LNCaP clone FGC (cell line): ENCODE measurements at places on chromosomes 3 and 15.

DNA sequence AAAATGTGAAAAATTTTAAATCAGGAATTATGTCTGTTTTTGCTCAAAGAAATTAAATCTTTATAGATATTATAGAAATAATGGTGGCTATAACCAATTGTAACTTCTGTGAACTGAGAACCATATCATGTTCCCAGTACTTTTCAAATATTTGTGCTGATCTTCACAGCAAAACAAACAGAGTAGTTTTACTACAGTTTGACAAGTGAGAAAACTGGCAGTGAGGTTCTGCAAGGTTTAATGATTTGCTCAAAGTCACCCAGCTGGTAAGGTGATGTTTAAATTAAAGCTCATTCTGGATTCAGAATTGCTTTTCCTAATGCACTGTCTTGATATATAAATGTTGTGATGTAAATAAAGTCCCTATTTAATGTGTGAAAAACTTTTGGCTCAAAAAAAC is 22.0 kb upstream of the SPTSSB start:
- peak; percentile 83 for DNase-seq

- no peak for DNase-seq
These were observed 58.9 kb downstream of the ZNF445 start for GRCh38 chr3:44418549-44418948.

DNA sequence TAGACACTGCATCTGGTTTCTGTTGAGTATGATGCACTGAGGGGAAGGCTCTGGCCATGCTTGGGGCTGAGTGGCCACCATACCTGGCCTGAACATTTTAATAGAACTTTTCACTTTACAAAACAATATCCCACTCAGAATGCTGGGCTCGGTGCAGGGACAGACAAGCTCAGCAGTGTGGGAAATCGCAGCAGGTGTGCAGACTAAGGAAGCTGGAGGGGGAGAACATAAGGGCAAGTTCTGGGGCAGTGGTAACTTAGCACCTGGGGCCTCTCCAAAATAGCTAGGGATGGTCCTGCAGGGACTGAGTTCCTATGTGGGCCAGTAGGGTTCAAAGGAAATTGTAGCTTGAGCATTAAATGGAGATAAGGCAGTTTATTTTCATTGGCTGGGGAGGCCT is 90.9 kb upstream of the RNU6-1 start:
- no peak for DNase-seq

DNA sequence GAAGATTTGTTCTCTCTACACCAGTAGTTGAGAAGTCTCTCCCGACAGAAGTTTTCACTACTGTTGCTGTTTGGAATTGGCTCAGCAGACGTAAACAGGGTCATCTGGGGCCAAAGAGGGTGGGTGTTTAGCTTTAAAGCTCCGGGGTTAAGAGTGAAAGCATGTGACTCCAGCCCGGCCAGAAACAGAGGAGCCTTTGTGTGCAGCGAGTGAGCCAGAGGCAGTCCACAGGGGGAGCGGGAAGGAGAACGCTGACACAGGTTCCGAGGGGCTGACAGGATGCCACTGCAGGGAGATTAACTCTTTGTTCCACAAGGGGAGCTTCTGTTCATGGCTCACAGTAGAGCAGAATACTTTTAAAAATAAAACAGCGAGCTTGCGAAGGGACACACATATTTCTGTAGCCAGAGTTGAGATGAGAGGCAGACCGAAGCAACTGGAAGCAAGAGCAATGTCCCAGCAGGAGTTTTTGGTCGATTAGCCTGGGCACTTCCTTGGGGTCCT is 26.9 kb downstream of the BMF start:
- no peak for DNase-seq

GRCh38 chr3:41073190-41073589 is 126.1 kb upstream of the CTNNB1 start:
- no peak for DNase-seq

DNA sequence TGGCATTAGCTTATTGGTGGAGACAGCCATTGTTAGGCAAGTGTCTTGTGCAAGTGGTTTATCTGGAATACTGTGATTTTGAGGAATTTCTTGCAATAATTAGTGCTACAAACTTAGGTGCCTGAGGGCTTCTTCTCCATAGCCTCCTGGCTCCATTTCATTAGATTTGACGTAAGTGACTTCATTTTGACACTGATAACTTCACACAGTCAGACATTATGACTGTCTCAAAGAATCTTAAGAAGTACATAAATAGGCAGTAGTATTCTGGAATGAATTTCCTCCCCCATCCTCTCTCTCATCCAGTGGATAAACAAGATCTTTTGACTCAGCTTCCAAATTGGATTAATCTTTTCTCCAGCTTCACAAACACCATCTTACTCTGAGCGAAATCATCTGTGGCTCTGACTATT is 19.0 kb downstream of the ARL14 start:
- DNase-seq: no peak

DNA sequence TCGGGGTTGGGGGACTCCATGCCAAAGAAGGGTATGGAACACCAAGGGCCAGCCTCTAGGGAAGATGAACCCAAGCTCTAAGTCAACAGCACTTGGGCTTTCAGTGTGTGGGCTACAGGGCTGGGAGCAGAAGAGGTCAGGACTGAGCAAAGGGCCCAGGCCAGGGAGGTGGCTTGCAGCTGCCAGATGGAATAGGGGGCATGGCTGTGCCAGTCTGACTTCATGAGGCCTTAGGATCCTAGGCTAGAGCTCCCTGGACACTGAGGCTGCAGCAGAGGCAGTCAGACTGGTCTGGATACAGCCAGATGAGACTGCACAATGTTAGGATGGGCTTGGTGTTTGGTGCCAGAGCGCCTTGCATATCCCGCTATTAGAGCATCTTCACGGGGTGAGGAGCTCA is 3.8 kb downstream of the RASGRF1 start:
- no peak for DNase-seq

- no peak for DNase-seq
These were observed 25.9 kb upstream of the AKAP13 start for GRCh38 chr15:85354461-85354860.

DNA sequence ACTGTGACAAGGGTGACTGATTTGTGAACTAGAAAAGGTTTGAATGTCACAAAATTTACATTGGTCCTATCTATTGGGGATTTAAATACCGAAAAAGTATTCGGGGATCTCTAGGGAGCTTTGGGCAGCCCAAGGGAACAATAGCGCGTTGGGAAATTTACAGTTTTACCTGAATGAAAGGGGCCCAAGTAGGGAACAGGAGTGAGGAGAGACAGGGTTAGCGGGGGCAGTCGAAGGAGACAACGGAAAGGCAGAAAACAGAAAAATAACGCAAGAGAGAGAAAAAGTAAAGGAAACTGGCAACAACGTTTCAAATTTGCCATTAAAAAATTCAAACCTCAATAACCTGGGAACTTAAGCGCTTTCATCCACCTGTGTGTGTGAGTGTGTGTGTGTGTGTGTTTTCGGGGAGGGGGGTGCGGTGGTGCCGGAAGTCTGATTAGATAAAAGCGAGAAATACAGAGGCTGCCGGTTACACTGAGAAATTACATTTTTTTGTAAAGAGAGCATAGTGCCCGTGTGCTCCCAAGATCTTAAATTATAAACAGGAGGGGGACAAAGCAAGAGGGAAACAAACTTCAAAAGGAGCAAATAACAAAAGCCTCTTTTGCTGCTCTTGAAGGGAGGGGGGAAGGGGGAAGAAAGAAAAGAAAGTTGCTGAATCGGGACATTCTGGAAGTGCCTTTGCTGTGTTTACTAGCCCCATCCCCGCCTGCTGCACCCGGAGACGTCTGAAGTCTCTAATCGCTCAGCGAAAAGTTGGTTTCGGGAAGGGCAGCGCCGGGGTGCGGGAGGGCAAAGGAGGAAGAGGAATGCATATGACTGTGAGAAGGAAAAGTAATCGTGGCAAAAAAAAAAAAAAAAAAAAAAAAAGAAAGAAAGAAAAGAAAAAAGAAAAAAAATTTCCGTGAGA is 721 bp upstream of the ZIC1 start:
- DNase-seq: no peak

DNA sequence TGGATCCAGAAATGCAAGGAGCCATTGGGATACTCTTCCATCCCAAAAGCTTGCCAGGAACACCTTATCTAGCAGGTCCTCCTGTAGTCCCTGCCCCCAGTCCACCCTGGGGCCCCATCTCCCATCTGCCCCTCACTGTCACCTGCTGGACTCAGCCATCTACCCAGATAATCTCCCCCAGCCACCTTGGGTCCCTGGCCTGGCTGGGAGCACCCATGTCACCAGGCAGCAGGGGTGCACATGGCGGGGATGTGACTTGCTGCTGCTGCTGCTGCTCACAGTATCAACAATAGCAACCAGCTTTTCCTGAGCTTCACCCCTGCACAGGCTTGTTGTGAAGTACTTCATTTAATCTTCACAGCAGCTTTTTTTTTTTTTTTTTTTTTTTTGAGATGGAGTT is 12.6 kb downstream of the PTH1R start:
- DNase-seq: no peak

DNA sequence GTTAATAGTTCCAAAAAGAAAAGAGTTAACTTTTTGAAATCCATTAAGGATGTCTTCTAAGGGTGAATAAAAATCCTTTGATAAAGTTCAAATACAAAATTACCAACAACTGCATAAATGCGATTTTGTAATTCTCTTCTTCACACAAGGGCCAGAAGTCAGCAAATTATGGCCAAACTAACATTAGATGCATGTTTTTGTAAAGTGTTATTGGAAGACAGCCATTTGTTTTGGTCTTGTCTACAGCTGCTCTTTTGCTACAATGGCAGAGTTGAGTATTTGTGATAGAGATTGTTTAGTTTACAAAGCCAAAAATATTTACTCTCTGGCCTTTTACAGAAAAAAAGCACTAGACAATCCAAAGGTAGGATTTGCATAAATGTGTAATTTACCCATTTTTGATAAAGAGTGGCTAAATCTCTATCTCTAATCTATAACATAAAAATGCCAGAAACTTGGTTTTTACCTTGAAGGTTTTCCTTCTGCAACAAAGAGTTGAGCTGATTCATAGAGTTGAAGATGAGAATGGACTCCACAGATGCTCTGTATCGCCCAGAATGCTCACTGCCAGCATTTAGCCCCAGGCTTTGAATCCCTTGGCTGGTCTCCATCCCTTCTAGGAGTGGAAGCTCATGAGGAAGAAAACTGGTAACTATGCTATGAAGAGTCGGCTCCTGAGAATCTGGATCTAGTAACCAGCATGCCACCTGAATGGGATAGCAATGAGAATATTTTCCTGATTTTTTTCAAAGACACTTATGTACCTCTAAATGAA is 64.5 kb downstream of the POLQ start:
- no peak for DNase-seq

GRCh38 chr15:31300208-31300661 is 26.4 kb upstream of the KLF13 start:
- DNase-seq: no peak

DNA sequence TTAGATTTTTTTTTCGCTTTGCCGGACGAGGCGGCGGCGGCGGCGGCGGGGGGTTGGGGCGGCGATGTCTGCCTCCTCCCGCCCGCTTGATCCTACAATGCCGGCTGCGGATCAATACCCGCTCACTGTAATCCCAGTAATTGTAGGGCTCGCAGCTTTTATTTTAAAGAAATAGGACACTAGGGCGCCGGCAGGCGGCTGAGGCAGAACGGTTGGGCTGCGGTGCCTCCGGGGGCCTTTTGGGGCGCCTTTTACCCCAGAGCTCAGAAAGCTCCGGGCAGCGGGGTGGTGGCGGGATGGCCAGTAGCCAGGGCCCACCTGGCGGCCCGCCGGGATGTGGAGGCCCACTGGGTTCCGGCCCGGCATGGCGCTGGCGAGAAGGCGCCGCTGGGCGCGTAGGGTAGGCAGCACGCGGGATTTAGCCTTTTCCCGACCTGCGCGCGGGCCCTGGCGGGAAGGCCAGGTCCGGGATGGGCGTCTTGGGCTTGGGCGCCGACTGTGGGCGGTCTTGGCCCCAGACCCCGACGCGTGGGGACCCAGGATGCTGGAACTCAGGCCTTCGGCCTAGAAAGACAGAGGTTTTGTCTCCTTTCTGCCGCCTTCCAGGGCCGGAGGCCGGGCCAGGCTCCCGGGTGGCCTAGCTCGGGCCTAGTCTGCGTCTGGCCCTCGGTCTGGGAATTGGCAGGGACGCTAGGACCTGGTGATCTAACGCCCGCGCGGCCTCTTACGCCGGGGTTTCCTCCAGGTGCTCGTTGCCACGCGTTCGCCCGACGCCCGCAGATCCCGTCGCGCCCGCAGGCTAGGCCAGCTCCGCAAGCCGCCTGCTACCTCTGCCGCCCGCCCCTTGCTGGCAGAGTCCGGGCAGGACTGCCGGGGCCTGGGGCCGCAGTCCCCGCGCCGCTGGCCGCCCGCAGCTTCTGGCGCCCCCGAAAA is 15.5 kb upstream of the ONECUT1 start:
- DNase-seq: no peak

- DNase-seq: no peak
These were observed 142.4 kb downstream of the MAGI1 start for GRCh38 chr3:65896321-65896720.
